ENCODE measurements at places on chromosomes 7 and 10. TPM values are rescaled to one million over a fixed set of nuclear protein-coding genes. Genes with fewer than 3 reads are reported as not detected.

DNA sequence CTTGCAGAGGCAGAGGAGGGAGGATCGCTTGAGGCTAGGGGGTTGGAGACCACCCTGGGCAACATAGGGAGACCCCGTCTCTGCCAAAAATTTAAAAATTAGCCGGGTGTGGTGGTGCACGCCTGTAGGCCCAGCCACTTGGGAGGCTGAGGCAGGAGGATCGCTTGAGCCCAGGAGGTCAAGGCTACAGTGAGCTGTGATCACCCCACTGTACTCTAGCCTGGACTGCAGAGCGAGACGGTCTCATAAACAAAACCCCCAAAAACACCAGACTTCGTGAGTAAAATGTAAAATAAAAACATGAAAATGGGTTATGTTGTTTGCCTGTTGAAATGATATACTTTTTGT, 699 bp downstream of the LHPP start:
- no peak for DNase-seq

DNA sequence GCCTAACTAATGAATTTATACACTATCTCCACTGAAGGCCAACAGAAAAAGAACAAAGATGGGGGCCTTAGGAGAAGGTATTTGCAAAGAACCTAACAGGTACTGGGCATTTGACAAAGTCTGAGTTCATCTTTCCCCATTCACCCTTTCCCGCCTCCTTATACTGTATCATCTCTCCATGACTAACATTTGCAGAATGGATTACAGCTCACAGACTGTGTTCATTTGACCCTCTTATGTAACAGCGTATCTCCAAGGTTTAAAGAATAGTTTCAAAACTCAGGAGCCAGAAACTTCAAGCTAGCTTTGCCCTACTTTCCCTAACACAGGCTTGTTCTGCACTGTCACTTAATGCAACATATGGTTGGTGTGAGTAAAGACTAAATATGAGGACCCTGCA, 238.7 kb upstream of the CELF2 start:
- no peak for DNase-seq

GRCh38 chr10:43926371-43926770, 277.7 kb upstream of the ZNF32 start:
- no peak for DNase-seq

LIPF gene
- not detected for total RNA-seq

ZNF138 gene
- 5.1 TPM for total RNA-seq
